HL-60 (cell line): ENCODE measurements at places on chromosomes 6 and 20.

DNA sequence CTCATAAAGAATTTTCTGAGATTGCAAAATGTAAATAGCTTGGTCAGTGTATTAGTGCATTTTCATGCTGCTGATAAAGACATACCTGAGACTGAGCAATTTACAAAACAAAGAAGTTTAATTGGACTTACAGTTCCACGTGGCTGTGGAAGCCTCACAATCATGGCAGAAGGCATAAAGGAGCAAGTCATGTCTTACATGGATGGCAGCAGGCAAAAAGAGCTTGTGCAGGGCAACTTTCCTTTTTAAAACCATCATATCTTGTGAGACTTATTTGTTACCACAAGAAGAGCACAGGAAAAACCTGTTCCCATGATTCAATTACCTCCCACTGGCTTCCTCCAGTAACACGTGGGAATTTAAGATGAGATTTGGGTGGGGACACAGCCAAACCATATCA is 112.7 kb upstream of the HDDC2 start:
- DNase-seq, result no peak

DNA sequence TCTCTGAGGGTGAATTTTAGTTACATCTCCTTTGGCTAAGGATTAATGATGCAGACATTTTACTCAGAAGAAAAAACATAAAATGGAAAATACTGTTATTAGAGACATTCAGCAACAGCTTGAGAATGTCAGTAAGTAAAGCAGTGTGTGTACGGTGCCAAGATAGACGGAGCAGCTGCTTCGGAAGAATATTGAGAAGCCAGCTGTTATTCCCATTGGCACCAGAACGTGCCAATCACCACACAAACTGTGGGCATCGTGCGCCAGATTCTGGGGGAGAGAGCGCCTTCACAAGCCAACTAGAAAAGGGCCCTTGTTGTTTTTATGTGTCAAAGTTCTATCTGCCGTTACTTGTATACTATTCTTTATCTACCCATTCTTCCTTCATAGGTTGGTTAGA is 163.4 kb downstream of the MTFR2 start:
- no peak for DNase-seq

DNA sequence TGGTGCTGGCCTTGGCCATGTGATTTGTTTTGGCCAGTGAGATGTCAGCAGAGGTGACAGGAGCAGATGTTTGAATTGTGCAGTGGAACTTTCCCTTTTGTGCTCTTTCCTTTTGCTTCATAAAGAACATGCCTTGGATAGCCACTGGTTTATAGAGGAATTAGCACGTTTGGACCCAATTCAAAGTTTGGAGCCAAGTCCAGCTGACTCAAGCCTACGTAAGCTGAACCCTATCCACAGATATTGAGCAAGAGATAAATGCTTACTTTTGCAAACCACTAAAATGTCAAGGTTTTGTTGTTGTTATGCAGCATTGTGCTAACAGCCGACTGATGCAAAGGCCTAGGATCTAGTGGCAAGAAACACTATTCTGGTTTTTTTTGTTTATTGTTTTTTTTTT is 230.9 kb upstream of the CITED2 start:
- DNase-seq, result no peak

GRCh38 chr20:63312690-63313348 is 19.8 kb downstream of the COL20A1 start:
- DNase-seq, result no peak

DNA sequence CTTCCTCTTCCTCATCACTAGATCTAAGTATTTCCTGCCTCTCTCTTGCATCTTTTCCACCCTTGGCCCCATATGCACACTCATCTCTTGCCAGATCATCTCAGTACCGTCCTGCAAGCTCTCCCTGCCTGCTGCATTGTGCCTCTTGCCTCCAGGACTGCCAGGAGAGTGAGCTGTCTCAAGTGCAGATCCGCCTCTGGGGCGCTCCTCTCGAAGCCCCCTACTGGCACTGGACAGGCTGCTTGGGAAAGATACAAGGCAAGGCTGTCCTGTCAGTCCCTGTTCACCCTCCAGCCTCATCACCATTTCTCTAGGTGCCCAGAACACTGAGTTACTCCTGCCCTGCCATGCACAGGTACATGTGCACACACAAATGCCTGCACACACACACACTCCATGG is 10.2 kb downstream of the SYNDIG1 start:
- DNase-seq, result no peak

- no peak for DNase-seq
Observed at GRCh38 chr6:75418233-75418632, 75.4 kb downstream of the FILIP1 start.
